ENCODE measurements at places on chromosomes 3 and 15.

DNA sequence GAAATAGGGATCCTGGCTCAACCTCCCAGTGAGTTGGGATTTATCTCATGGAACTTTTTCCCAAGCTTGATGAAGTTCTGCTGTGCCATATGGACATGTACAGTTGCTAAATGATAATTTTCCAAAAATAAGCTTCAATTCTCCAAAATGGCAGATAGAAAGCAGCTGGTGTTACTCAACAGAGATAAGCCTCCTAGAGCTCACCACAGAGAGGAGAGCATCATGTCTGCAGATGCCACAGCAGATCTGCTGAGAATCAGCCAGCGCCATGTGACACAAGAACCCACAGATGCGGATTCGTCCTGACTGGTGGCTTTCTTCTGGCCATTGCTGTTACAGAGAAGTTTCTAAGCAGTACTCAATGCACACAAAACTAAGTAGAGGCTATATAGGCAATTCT is 50.6 kb downstream of the AGTR1 start:
- DNase-seq = no peak

GRCh38 chr15:42457445-42458442 is 33.2 kb downstream of the ZNF106 start:
- DNase-seq = peak; percentile 13

DNA sequence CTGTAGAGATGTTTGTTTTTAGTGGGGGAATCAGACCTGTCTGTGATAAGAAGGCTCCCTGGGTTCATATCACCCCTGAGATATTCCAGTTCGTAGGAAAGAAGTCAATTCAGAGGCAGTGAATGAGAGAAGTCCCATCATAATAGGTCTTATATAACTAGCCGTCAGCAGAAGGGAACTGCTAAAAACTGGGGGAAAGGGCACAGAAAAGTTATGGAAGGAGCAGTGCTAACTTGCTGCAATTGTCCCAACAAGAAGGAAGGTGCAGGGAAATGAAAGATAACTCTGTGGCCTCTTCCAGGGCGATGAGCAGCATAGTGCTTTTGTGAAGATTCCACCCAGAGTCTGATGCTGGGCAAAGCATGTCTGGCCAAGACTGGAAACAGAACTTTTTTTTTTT is 9.0 kb upstream of the CA12 start:
- DNase-seq = no peak

GRCh38 chr3:713006-713621 is 379.7 kb upstream of the CNTN6 start:
- DNase-seq = no peak

GRCh38 chr15:61549727-61550126 is 320.6 kb upstream of the RORA start:
- no peak for DNase-seq

GRCh38 chr3:160163229-160163878 is 61.9 kb upstream of the C3orf80 start:
- no peak for DNase-seq

DNA sequence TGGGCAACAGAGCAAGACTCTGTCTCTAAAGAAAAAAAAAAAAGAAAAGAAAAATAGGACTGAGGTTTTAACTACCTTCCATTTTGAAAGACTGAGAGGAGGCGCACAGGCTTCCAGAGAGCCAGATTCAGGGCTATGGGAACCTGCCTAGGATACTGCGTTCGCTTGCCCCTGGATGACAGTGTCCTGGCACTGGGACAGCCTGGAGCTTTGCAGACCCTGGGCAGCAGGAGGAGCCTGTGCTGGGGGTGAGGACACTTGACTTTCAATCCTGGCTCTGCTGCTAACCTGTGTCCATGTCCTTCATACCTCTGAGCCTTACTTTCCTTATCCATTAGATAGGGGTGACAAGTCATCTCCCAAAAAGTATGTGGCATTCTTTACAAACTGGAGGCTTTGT is 31.2 kb downstream of the CD276 start:
- no peak for DNase-seq

DNA sequence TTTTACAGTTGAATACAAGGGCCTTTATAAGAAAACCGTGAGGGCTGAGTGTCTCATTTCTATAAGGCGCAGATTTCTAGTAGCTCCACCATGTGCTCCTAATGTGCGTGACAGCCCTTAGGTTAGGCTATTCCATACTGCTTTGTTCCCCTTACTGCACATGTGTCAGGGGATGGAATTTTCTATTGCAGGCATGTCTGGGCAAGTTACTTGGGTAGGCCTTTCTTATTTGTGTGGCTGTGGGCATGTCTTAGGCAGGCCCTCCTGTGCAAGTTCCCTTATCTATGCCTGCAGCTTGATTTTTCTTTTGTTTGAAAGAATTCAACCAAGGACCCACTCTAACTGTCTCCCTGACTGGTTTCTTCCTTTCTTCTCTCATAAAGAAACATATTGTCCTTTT is 434.2 kb upstream of the CNTN3 start:
- DNase-seq = no peak

Data from ascending aorta (tissue), 2 donors.